ENCODE measurements at places on chromosomes 16 and 17.

GRCh38 chr17:30573603-30574175 lies 96.5 kb downstream of the GOSR1 start:
- DNase-seq: no peak

- DNase-seq: no peak
Measured at GRCh38 chr17:82503728-82504308, 15.7 kb upstream of the FOXK2 start.

GRCh38 chr16:79361132-79361751 lies 239.3 kb downstream of the MAF start:
- no peak for DNase-seq

- no peak for DNase-seq
Measured at GRCh38 chr16:84068041-84068440, 25.4 kb upstream of the SLC38A8 start.

DNA sequence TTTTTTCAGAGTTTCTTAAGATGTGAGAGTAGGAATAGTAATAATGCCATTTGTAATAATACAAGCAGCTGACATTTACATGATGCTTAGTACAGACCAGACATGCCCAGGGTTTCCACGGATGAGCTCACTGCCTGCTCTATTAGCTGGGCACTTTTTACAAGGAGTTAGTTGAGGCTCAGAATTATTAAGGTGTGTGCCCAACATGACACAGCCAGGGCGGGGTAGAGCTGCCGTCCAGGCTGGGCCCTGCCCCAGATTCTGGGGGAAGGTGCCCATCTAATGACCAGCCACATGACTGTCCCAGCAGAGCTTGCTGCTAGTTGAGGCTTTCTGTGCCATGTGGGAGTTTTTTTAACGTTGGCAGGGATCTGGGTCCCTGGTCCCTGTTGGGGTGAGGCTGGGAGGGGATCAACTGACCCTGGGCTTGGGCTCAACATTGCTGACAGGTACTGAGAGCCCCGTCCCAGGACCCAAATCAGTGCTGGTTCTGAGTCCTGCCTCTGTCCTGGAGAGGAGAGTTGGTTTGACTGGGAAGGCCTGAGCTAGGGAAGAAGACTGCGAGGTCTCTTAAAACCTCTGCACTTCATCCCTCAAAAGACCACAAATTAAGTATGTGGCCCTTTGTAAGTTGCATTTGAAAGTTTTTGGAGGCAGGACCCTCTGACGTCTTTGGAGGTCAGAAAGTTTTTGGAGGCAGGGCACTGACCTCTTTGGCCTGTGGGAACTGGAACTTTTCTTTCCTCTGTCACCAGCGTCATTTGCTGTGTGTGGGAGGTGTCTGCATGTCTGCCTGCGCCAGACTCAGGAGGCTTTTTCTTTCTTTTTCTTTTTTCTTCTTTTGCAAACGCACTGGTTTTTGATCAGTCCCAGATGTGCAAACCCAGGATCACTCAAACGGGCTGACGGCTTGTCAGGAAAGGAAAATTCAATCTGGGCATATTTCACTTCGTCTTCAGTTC lies 2.2 kb downstream of the CRISPLD2 start:
- no peak for DNase-seq
